HCT116 (cell line): ENCODE measurements at places on chromosomes 12 and 14. TPM values are rescaled to one million over a fixed set of nuclear protein-coding genes. Genes with fewer than 3 reads are reported as not detected.
A peak's percentile ranks its signal among the peaks of the same experiment; 100 is the strongest.

DNA sequence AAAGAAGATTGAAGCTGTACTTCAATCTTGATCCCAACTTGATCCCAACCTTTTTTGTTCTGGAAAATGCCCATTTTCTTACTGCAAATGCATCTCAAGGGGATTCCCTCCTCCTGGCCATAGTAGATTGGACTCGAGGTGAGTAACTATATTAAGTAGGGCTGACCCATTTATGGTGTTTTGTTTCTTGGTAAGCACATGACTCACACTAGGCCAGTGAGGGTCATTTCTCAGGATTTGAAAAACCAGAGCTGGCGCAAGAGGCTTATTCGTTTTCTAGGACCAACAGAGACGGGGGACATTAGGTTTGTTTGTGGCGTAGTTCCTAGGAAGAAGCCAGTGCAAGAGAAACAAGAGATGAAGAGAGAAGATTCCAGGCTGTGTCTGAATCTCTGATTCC lies 51.4 kb downstream of the MRPL42 start:
- DNase-seq = no peak

GRCh38 chr12:49365542-49365941 lies 1.7 kb upstream of the SPATS2 start:
- DNase-seq = no peak

GRCh38 chr14:83714151-83714550 lies 1815.8 kb upstream of the FLRT2 start:
- no peak for DNase-seq

DNA sequence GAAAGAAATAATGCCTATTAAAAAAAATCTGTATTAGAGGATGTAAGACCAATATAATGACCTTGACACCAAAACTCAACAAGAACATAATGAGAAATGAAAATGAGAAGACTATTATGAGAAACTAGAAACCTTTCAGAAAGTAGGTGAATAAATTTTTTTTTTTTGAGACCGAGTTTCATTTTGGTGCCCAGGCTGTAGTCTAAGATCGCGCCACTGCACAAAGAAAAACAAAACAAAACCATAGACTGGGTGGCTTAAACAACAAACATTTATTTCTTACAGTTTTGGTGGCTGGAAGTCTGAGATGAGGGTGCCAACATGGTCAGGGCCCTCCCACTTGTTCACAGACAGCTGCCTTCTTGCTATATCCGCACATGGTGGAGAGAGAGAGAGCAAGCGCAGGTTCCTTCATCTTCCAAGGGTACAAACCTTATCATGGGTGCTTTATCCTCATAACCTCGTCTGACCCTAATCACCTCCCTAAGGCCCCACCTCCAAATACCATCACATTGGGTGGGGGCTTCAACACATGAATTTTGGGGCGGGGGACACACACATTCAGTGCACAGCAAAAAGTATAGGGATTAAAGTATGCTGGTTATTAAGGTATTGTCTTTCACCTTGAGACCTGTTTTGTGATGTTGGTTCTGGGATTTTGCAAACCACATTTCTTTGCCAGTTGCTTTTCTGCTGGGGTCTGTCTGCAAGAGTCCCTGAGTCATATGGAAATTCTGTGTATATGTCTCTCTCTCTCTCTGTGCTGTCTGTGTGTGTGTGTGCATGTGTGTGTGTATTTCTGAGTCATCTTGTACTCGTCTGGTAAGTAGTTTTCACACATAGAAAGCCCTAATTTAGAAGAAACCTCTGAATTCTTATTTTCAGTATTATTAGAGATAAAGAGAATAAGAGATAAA lies 26.2 kb downstream of the ZCRB1 start:
- no peak for DNase-seq

NCAPD2 gene
- total RNA-seq = 177 TPM

DNA sequence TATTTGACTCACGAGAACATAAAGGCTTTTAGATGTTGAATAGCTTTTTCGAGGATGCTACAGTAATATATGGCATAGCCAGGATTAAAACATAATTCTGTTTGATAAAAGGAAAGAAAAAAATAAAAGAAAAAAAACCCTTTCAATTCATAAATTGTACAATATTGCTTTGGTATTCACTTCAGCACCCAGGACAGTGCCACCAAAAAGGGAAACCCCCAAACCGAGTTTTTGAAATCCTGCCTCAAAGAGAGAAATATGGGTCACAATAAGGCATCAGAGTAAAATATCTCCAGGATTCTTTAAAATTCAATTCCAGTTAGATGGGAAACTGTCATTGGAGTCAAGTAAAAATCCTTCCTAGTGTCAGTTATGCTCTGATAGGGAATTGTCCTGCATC lies 551.2 kb upstream of the SEL1L start:
- no peak for DNase-seq

- no peak for DNase-seq
These were observed 9.8 kb upstream of the ARF6 start for GRCh38 chr14:49882826-49883694.

DNA sequence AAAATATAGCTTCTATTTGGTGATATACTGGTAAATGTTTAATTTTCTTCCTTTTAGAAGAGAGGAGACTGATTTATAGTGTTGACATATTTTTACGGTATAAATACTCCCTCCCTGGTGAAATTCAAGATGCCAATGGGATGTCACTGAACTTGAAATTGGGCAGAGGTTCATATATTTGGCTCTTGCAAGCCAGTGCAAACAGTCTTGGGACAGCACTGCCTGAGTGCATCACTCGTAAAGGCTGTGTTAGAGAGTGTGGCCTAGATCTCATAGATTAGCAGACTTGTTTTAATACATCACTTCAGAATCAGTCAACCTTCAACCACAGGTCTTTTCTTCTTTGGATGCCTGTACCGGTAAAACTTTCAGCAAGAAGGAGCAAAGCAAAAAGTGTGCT lies 681.0 kb downstream of the NRXN3 start:
- no peak for DNase-seq

PARPBP gene
- 23.5 TPM for total RNA-seq

DNA sequence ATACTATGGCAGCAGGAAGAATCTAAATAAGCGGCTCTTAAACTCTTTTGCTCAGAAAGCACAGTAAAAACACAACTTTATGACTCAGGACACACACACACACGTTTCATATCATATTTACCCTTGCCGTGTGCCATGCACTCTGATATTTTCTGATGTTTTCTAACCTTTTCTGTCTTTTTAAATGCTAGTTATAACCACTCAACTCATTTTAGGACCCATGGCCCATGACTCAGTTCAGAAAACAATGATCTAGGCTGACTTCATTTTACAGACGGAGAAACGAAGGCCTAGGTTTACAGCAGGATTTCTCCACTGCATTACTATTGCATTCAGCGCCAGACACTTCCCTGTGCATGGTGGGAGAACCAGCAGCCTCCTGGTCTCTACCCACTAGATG lies 9.1 kb downstream of the VWF start:
- DNase-seq = no peak

RNASE11 gene
- not detected for total RNA-seq

MYO1H gene
- total RNA-seq = not detected

DNA sequence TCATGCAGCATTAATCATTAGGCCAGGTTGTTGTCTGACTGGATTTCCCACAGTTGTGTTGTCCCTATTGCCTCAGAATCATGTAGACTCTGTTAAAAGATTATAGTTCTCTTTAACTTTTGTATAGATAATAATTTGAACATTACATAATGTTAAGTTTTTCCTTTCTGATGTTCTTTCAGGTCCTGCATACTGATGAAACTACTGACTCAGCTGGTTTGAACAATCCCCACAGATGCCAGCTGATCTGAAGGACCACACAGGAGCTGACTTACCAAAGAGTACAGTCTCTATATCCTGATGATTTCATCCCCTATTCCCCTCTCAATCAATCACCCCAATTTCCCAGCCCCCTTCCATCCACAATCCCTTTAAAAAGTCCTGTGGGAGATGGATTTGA lies 341.2 kb upstream of the MGAT4C start:
- DNase-seq = no peak

DNA sequence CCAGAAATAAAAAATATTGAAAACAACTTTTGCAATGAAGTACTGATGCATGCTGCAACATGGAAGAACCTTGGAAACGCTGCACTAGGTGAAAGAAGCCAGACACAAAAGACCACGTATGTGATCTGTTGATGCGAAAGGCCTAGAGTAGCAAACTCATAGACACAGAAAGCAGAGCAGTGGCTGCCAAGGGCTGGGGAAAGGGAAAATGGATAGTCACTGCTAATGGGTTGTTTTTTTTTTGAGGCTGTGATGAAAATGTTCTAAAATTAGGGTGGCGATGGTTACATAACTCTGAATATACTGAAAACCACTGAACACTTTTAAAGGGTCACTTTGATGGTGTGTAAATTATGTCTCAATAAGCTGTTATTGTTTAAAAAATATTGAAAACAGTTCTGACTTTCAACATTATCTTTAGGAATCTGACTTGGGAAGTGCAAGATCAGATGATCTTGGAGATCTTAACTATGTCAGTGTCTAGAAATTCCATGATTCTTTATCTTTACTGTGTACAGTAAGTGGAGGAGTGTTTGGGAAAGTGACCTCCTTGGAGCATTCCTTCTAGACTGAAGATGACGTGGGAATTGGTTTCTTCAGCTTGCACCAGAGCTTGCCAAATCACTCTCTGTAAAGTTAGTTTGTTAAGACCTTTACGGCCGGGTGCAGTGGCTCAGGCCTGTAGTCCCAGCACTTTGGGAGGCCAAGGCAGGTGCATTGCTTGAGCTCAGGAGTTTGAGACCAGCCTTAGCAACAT lies 12.4 kb downstream of the MLXIP start:
- DNase-seq = no peak

DNA sequence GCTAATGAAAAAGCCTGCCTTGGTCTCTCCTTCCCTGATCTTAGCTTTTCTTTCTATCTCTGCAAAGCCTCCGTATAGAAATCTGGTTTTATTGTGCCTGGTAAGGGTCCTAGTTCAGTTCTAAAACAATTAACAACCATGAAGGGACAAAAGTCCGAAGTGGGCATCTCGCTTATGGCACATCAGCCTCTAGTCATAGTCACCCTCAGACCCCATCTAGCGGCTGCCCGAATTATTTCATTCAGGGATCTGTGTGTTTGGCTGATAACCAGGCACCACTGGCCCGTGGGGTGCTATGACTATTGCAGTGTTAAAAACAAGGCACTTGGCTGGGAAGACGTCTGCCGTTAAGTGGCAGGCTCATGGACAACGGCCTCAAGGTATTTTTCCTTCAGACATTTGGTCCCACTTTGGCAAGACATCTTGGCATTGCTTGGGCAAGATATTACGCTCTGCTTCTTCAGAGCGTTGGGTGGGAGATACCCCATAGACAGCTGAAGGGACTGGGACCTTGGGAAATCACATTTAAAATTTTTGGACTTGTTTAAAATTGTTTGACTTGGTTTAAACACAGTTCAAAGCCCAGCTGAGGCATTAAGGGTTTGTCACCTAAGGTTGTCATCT lies 87.1 kb downstream of the SINHCAF start:
- DNase-seq = peak; percentile 54

- no peak for DNase-seq
These were observed 422.1 kb downstream of the RPS29 start for GRCh38 chr14:49164074-49164473.

- no peak for DNase-seq
These were observed 235.6 kb downstream of the DACT1 start for GRCh38 chr14:58873228-58873953.

GRCh38 chr12:15118955-15119354 lies 102.3 kb downstream of the RERG start:
- no peak for DNase-seq

DNA sequence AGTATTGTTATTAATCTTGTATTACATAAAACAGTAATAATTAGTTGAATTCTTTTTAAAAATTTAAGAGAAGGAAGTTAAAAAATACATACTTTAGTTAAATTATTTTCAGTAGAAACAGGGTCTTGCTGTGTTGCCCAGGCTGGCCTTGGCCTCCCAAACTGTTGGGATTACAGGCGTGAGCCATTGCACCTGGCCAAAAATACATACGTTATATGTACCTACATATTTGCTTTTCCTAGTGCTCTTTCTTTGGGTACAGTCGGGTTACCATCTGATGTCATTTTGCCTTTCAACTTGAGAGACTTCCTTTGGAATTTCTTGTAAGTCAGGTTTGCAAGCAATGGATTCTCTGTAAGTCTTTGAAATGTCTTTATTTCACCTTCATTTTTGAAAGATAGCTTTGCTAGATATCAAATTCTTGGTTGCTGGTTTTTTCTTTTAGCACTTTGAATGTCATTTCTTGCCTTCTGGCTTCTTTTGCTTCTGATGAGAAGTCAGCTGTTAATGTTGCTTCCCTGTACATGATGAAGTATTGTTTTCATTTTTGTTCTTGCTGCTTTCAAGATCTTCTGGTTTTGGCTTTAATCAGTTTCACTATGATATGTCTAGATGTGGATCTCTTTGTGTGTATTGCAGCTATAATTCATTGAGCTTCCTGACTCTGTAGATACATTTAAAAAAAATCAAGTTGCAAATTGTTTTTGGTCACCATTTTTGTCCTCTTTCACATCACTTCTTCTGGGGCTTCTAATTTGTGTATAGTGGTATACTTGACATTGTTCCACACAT lies 84.4 kb downstream of the SPATS2 start:
- DNase-seq = no peak

RABGGTA gene
- total RNA-seq = 40.8 TPM

CLEC4C gene
- not detected for total RNA-seq

PAPLN gene
- 9.6 TPM for total RNA-seq

GPR65 gene
- total RNA-seq = 0.05 TPM

GRCh38 chr14:92698393-92698792 lies 50.0 kb downstream of the LGMN start:
- DNase-seq = no peak

- peak; percentile 85 for DNase-seq
These were observed 12.6 kb downstream of the GPRC5A start for GRCh38 chr12:12903642-12904609.

SLC4A8 gene
- 1.4 TPM for total RNA-seq

B4GALNT1 gene
- 31.3 TPM for total RNA-seq

GRCh38 chr14:90458536-90458935 lies 61.7 kb downstream of the CALM1 start:
- no peak for DNase-seq
